ENCODE measurements at places on chromosomes 4 and X. TPM values are rescaled to one million over a fixed set of nuclear protein-coding genes. Genes with fewer than 3 reads are reported as not detected.

The CISD2 gene
- 26.5 TPM for total RNA-seq

GRCh38 chr4:17447675-17448298 lies 64.1 kb downstream of the QDPR start:
- H3K36me3 ChIP-seq = no peaks in the 10 kb centered on the region
- no peak overlapping the region for H3K27ac ChIP-seq
- H3K4me1 ChIP-seq = peaks cover 9% of the 10 kb centered on the region
- no peak overlapping the region for H3K4me3 ChIP-seq
- H3K27me3 ChIP-seq = no peaks in the 10 kb centered on the region

DNA sequence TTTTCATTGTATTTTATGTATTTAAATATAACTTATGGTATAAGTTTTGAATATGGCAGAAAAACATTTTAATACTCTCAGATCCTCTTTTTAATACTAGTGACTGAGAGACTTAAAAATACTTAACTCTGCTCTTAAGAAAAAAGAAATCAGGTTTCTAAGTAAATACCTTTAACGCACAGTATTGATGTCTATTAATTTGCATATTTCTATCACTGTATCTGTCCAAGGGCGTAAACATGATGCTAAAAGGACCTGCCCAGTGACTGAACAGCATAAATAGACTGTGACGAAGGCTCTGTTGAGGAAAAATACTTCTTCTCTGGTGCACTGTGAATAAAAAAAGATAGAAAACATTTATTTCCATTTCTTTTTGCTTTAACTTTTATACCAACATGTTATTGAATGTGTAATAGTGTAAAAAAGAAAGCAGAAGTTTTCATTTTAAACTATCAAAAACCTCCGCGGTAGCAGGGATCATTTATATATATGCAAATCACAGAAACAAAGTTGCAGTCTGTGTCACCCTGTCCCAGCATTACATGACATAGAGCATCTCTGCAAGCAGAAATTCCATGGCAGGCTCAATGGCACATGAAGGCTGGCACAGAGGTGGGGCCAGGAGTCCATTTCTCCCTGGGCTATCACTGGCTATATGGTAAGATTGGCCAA lies 75.4 kb downstream of the ZAR1 start:
- peaks cover 4% of the 10 kb centered on the region for H3K4me1 ChIP-seq
- H3K27ac ChIP-seq = no peak overlapping the region
- no peak for DNase-seq
- H3K27me3 ChIP-seq = no peaks in the 10 kb centered on the region

DNA sequence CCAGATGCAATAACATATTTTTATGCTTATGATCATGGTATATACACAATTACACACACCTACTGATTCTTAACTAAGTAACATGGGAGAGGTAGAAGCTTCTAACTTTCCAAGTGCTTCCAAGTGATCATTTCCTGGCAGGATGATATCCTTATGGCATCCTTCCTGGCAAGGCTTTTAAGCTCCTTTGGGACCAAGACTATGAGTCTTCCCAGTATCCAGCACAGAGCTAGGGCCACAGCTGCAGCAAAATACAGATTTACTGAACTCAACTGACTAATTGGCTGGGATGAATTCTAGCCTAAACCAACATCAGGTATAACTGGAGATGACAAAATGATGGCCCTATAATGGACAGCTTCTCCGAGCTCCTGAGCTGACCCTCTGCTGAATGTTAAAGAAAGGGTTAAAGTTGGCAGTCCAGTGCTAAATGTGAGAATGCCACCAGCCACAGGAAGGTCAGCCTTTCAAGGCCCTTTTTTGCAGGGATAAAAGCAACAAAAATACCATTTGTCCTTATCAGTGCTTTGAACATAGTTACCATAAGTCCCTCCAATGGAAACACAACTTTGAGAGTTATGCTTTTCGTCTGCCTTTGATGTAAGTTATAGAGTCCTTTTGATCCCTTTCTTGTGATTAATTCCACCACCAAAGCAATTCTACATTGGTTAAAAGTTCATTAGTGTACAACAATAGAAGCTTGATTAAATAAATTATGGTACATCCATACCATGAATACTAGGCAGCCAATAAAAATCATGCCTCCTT lies 73.4 kb downstream of the MGST2 start:
- no peaks in the 10 kb centered on the region for H3K36me3 ChIP-seq
- no peak overlapping the region for H3K27ac ChIP-seq
- no peaks in the 10 kb centered on the region for H3K27me3 ChIP-seq
- H3K4me3 ChIP-seq = no peak overlapping the region
- H3K4me1 ChIP-seq = peaks cover 21% of the 10 kb centered on the region
- no peak for DNase-seq

DNA sequence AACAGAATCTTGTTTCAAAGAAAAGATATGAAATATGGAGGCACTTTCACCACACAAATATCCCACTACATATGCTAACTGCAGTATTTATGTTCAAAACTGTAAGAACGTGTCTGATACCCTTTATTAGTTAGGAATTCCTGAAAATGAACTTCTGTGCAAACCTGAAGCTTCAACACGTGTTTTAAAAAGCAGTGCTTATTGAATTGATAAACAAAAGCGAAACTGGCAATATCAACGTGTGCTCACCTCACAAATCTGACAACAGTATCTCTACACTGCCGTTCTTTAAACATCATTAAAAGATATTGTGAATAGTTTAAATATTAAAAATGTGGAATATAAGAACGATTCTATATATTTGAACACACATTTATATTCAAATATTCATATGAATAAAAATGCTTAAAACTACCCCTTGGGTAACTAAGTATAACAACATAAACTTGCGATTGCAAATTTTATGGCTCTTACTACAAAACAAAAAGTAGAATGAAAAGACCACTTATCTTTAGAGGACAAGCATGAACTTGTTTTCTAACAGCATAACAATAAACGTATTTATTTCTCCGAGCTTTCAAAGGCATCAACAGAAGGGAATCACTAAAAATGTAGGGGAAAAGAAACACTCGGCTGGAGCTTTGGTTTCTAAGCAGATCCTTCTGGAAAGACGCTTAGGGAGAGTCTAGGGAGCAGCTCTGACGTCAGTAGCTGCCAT lies at the start of gene LRP2BP:
Gene LRP2BP, minus strand, starts transcription at position 687 of the 718 bp plus-strand sequence. CDS start 17,738 bp downstream, outside the sequence.
- H3K36me3 ChIP-seq = no peaks in the 10 kb centered on the region
- H3K4me1 ChIP-seq = peaks cover 36% of the 10 kb centered on the region

- H3K4me3 ChIP-seq = no peak overlapping the region
- H3K27me3 ChIP-seq = no peaks in the 10 kb centered on the region
- DNase-seq = no peak
- H3K36me3 ChIP-seq = no peaks in the 10 kb centered on the region
- no peaks in the 10 kb centered on the region for H3K4me1 ChIP-seq
Measured at GRCh38 chr4:65983061-65983460, 312.8 kb upstream of the EPHA5 start.

GRCh38 chrX:7983581-7983980 lies 56.4 kb upstream of the PNPLA4 start:
- no peak overlapping the region for H3K27ac ChIP-seq
- no peak for DNase-seq
- H3K4me1 ChIP-seq = peaks cover 5% of the 10 kb centered on the region
- H3K4me3 ChIP-seq = no peak overlapping the region
- H3K36me3 ChIP-seq = no peaks in the 10 kb centered on the region

Data from endothelial cell of umbilical vein (primary cell).